ENCODE measurements at places on chromosomes 5 and 9.

DNA sequence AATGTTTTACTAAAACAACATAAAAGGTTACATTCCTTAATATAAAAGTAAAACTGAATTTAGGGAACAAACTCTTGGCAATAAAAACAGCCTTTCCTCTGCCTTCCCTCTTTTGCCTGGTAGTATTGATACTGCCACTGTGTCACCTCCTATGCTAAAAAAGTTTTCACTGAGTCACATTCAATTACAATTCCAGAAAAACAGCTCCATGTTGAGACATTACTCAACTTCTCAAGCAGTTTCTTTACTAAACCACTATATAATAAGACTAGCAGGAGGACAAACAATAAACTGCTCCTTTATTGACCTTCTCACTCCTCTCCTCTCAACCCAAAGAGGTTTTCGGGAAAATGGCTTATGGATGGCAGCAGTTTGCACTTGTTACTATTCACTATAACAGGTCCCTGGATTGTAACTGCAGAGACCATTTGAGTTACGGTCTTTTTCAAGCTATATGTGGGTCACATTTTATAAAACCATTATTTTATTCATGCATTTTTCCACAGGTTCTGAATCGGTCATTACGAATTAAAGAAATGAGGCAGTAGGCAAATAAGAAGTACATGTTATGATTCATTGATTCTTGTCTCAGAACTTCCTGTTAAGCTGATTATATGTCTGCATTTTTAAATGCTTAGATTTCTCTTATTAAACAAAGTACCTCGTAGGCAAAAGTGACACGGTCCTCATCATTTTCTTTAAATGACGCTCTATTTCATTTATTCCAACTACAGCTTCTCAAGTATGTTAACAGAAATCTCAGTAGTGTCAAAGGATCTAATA lies 2.1 kb downstream of the ZDHHC21 start:
- no peak overlapping the region for H3K27ac ChIP-seq
- peaks cover 3% of the 10 kb centered on the region for H3K27me3 ChIP-seq
- no peak overlapping the region for H3K4me3 ChIP-seq
- no peaks in the 10 kb centered on the region for H3K4me1 ChIP-seq

DNA sequence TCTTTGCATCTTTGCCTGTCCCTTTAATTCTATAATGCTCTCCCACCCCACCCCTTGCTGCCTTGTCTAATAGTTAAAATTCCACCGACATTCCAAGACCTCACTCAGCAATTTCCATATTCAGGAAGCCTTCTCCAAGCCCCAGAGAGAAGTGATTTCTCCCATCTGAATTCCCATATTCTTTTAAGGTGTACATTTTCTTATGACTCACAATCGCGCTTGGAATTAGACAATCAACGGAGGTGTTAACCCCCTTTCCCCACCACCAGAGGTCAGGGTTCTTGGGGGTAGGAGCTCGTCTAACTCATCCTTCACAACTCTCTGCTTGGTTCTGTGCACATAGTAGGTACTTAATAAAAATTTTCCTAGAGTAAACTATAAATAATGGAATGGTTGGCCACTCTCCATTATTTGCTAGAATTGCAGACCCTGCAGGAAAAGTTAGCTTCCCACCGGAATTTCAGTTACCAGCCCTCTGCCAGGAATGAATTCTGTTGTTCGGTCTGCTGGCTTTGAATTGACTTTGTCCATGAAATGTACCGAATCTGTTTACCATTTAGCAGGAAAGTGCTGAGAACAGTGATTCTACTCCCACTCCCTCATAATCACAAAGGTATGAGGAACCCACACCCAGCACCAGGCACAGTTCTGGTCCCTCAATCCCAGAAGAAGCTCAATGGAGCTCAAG lies 5.0 kb downstream of the KCNIP1 start:
- no peak overlapping the region for H3K27ac ChIP-seq
- no peak overlapping the region for H3K4me3 ChIP-seq
- H3K27me3 ChIP-seq = no peaks in the 10 kb centered on the region
- DNase-seq = no peak
- no peaks in the 10 kb centered on the region for H3K36me3 ChIP-seq
- H3K4me1 ChIP-seq = no peaks in the 10 kb centered on the region

- no peak for DNase-seq
- no peaks in the 10 kb centered on the region for H3K36me3 ChIP-seq
- H3K4me1 ChIP-seq = no peaks in the 10 kb centered on the region
- no peak overlapping the region for H3K27ac ChIP-seq
- no peaks in the 10 kb centered on the region for H3K27me3 ChIP-seq
- H3K4me3 ChIP-seq = no peak overlapping the region
These were observed 265.0 kb upstream of the ZNF608 start for GRCh38 chr5:125011419-125011818.

DNA sequence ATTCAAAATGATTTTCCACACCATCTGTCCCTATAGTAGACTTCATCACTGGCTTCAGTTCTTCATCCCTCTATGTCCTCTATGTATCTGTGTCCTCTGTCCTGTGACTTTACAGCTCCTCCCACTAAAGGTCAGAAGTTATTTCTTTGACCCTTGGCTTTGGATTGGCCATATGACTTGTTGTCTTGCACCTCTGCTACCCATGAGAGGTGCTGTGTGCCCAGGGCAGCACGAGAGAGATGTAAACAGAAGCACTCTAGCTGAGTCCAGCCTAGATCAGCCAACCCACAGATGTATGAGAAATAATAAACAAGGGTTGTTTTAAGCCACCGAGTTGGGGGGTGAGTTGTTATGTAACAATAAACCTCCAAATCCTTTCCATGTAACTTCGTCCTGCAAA lies 63.4 kb upstream of the ENTREP1 start:
- no peak overlapping the region for H3K4me3 ChIP-seq
- H3K27me3 ChIP-seq = no peaks in the 10 kb centered on the region
- H3K36me3 ChIP-seq = peaks cover 17% of the 10 kb centered on the region
- H3K27ac ChIP-seq = no peak overlapping the region
- DNase-seq = no peak

DNA sequence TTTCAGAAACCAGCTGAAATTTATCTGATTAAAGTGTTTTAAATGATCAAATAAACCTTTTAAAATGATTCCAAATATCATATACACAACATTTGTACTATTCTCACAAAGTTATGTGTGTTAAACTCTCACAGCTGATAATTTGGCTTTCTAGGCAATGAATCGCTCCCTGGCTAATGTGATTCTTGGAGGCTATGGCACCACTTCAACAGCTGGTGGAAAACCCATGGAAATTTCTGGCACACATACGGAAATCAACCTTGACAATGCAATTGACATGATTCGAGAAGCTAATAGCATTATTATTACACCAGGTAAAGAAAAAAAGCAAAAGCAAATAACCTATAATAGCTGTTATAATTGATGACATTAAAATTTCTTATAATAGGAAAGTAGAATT lies 72.4 kb downstream of the NNT start:
- H3K36me3 ChIP-seq = peaks cover 7% of the 10 kb centered on the region
- H3K4me1 ChIP-seq = no peaks in the 10 kb centered on the region
- H3K4me3 ChIP-seq = no peak overlapping the region
- no peak overlapping the region for H3K27ac ChIP-seq
- no peaks in the 10 kb centered on the region for H3K27me3 ChIP-seq
- no peak for DNase-seq

DNA sequence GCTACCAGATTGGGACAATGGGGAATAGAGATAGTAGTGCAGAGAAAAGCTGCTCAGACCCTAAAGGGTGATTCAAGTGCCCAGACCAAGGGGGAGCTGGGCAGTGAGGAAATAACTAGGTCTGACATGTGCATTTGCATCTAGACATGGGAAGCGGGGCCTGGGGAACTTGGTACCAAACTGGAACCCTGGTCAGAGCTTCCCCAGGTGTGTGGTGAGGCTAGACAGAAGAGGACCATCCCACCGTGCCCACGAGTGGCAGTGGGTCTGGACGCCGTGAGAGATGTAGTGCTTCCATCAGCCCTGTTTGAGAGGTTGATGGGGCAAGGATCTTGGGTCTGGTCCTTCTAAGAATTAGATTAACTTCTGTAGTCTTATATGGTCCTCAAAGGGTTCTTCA lies 7.6 kb downstream of the TMEM8B start:
- H3K27ac ChIP-seq = no peak overlapping the region
- peaks cover 10% of the 10 kb centered on the region for H3K27me3 ChIP-seq
- DNase-seq = no peak
- no peak overlapping the region for H3K4me3 ChIP-seq
- H3K36me3 ChIP-seq = no peaks in the 10 kb centered on the region

GRCh38 chr9:84103651-84104377 lies 123.2 kb downstream of the RMI1 start:
- H3K4me3 ChIP-seq = no peak overlapping the region
- no peaks in the 10 kb centered on the region for H3K27me3 ChIP-seq
- peaks cover 14% of the 10 kb centered on the region for H3K4me1 ChIP-seq
- no peak overlapping the region for H3K27ac ChIP-seq
- DNase-seq = no peak

DNA sequence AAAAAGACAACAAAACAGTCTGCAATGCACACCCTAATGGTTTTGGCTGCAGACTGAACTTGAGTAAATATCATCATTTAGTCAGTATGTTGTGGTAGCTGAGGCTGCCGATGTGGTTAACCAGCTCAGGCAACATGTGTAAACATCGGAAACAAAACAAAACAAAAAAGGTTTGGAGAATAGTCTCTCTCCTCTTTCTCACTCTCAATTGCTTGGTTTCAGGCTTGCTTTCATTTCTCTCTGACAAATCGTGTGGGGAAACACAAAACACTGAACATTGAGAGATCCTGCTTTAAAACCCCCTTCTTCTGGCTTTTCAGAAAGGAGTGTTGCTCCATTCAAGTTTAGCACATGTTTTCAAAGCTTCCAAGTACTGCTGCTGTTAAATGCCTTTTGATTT lies 453.3 kb downstream of the BNC2 start:
- H3K27me3 ChIP-seq = peaks cover 57% of the 10 kb centered on the region
- no peaks in the 10 kb centered on the region for H3K4me1 ChIP-seq
- H3K27ac ChIP-seq = no peak overlapping the region
- H3K4me3 ChIP-seq = no peak overlapping the region
- DNase-seq = peak; percentile 71
- no peaks in the 10 kb centered on the region for H3K36me3 ChIP-seq

- no peaks in the 10 kb centered on the region for H3K36me3 ChIP-seq
- DNase-seq = no peak
- no peak overlapping the region for H3K4me3 ChIP-seq
- peaks cover 15% of the 10 kb centered on the region for H3K4me1 ChIP-seq
- peaks cover 48% of the 10 kb centered on the region for H3K27me3 ChIP-seq
These were observed 2.7 kb upstream of the MLLT3 start for GRCh38 chr9:20625003-20625349.

DNA sequence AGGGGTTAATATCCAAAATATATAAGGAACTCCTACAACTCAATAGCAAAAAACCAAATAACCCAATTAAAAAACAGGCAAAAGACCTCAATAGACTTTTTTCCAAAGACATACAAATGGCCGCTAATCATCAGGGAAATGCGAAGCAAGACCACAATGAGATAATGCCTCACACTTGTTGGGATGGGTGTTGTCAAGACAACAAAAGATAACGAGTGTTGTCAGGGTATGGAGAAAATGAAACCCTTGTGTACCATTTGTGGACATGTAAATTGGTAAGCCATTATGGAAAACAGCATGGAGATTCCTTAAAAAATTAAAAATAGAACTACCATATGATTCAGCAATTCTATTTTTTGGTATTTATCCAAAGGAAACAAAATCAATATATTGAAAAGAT lies 620.2 kb downstream of the ACTL7B start:
- no peaks in the 10 kb centered on the region for H3K36me3 ChIP-seq
- H3K4me1 ChIP-seq = no peaks in the 10 kb centered on the region
- no peak overlapping the region for H3K4me3 ChIP-seq
- no peak overlapping the region for H3K27ac ChIP-seq
- no peak for DNase-seq

- no peaks in the 10 kb centered on the region for H3K27me3 ChIP-seq
- peak overlapping the region; percentile 95 for H3K27ac ChIP-seq
- H3K4me3 ChIP-seq = peak overlapping the region; percentile 100
- H3K4me1 ChIP-seq = peaks cover 19% of the 10 kb centered on the region
These were observed 439 bp upstream of the DDX46 start for GRCh38 chr5:134758176-134758503.

- no peak overlapping the region for H3K27ac ChIP-seq
- H3K36me3 ChIP-seq = no peaks in the 10 kb centered on the region
- no peak for DNase-seq
- no peak overlapping the region for H3K4me3 ChIP-seq
- H3K27me3 ChIP-seq = peaks cover 35% of the 10 kb centered on the region
- H3K4me1 ChIP-seq = peaks cover 26% of the 10 kb centered on the region
These were observed 64.2 kb downstream of the LHX2 start for GRCh38 chr9:124075761-124076160.

DNA sequence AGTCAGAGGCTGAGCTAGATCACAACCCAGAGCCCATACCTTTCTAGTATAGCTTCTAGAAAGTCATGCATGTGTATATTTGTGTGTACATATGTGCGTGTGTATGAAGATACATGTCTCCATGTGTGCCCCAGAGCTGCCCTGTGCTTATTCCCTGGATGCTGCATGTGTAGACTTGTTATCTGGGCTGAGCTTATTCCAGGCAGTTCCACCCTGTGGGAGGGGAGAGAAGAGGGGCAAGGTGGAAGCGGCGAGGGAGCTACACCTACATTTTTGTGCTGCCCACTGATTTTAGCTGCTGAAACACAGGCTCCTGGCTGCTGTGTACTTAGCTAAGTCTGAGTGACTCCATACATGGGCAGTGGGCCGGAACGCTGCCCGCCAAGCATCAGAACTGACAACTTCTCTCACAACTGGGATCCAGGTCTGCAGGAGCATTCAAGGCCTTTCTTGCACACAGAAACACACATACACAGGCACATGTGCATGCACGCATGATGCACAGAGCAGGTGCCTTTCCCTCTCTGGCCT lies 38.0 kb upstream of the XPA start:
- H3K27me3 ChIP-seq = no peaks in the 10 kb centered on the region
- H3K4me1 ChIP-seq = no peaks in the 10 kb centered on the region
- H3K4me3 ChIP-seq = no peak overlapping the region
- DNase-seq = no peak

DNA sequence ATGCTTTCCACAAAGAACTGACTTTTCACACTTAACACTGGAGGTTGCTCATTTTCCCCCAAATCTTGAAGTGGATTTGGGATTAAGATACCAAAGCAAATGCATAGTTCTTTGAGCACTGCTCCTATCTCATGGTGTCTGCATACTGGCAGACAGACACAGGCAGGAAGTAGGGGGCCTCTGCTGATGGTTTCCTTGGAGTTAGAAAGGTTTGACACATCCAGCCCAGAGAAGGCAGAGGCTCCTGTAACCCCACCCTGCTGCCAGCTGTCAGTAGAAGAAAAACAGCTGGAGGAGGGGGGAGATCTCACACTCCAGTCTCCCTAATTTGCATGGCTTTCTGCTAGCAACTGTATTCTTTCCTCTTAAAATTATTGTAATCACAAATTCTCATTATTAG lies 44.1 kb downstream of the APTX start:
- H3K4me3 ChIP-seq = no peak overlapping the region
- H3K36me3 ChIP-seq = peaks cover 6% of the 10 kb centered on the region
- H3K27me3 ChIP-seq = no peaks in the 10 kb centered on the region
- H3K4me1 ChIP-seq = peaks cover 6% of the 10 kb centered on the region
- no peak for DNase-seq
- no peak overlapping the region for H3K27ac ChIP-seq
